ENCODE measurements at places on chromosomes 5 and 9.
A peak's percentile ranks its signal among the peaks of the same experiment; 100 is the strongest.

DNA sequence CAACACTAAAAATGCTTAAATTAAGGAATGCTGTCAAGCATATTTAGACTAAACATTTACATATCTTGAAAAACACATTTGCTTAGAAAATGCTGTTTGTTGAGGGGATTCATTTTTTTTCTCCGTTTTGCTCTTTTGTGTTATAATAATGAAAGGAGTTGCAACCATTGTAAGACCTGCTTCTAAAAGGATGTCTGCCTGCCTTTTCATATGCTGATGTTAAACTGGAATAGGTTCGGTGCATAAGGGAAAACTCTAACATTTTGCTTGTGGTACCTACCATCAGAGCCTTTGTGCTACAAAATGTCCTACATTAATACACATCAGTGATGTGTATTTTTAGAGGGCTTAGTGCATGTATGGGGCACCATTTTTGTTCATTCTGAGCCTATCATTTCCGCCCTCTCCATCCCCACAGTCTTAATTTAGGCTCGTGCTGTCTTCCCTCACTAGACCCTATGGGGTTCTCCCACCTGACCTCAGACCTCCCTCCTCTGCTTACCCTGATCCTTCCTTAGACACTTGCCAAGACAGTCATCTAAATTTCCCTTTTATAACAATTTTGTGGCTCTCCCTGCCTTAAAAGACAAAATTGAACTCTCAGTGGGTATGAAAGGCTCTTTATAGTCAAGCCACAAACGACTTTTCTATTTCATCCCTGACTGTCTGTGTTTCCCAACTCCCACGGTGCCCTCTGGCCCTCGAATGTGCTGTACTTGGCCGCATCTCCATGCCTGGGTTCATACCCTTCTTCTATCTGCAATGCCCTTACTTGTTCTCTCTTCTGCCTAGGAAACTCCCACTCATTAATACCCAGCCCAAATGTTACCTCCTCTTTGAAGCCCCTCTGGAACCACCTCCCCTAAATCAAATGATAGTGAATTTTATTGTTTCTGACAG lies 61.2 kb downstream of the CMYA5 start:
- DNase-seq: no peak

DNA sequence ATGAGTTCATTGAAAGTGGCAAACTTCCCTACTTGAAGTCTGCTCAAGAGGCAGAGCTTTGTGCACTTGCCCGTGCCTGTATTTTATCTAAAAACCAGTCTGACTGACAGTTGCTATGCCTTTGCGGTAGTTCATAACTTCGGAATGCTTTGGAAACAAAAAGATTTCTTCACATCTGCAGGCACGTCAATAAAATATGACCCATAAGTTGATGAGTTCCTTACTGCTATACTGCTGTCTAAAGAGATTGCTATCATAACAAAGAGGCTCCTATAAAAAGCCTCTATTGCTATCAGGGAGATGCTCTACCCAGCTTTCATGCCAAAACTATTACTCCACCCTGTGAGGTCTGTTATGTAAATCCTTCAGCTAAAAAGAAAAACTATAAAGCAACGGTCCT lies 25.4 kb upstream of the RNF20 start:
- no peak for DNase-seq

- no peak for DNase-seq
These were observed 700.2 kb downstream of the IRX1 start for GRCh38 chr5:4295663-4296339.

GRCh38 chr5:96614110-96614691 lies 48.0 kb upstream of the CAST start:
- peak; percentile 1 for DNase-seq

DNA sequence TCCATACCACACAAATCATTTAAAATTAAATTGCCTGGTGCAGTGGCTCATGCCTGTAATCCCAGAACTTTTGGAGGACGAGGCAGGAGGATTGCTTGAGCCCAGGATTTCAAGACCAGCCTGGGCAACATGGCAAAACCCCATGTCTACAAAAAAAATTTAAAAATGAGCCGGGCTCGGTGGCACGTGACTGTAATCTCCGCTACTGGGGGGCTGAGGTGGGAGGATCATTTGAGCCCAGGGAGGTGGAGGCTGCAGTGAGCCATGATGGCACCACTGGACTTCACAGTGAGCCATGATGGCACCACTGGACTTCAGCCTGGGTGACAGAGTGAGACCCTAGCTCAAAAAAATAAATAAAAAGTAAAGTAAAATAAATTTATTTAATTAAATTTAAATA lies 40.9 kb downstream of the LYRM7 start:
- DNase-seq: no peak

GRCh38 chr9:18423791-18424531 lies 50.0 kb upstream of the ADAMTSL1 start:
- DNase-seq: no peak

DNA sequence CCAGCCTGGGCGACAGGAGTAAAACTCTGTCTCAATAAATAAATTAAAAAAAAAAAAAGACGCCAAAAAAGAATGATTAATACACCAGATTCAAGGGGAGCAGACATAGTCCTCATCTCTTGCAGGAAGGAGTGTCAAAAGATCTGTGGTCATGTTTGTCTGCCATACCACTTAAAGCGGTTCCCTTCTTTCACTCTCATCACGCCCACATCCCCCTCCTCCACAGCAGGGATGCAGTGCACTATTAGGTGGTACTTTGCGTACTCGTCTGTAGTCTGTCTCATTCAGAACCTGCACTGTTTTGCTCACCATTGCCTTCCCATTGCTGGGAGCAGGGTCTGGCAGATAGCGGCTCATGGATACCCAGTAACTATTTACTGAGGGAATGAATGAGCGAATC lies 11.2 kb downstream of the CDHR2 start:
- no peak for DNase-seq

DNA sequence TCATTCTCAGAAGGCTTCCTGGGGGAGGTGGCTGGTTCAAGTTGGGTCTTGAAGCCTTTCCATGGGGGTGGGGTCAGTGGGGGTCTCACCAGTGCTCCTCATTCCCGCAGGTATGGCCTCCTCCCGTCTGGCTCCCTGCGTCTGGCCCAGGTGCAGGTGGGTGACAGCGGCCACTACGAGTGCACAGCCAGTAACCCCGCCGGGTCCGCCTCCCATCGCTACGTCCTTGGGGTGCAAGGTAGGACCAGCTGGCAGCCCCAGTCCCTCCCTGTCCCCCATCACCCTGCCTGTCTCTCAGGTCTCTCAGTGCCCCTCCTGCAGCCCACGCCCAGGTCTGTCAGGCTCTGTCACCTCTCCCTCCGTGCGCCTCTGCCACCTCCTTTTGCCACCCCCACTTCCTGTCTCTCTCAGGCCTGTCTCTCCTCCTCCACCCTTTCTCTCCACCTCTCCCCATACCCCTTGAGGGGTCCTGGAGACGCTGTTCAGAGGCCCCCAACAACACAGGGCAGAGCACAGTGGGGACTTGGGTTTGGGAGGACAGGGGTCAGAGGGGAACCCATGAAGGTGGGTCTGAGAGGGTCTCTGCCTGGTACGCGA lies 72.3 kb downstream of the HMCN2 start:
- no peak for DNase-seq
